ENCODE measurements at places on chromosomes 12 and 14. TPM values are rescaled to one million over a fixed set of nuclear protein-coding genes. Genes with fewer than 3 reads are reported as not detected.
A peak's percentile ranks its signal among the peaks of the same experiment; 100 is the strongest.

- peak overlapping the region; percentile 75 for H3K27ac ChIP-seq
- peaks cover 78% of the 10 kb centered on the region for H3K4me1 ChIP-seq
- DNase-seq: no peak
- no peaks in the 10 kb centered on the region for H3K27me3 ChIP-seq
Observed at GRCh38 chr12:15151161-15152091, 69.8 kb downstream of the RERG start.

DNA sequence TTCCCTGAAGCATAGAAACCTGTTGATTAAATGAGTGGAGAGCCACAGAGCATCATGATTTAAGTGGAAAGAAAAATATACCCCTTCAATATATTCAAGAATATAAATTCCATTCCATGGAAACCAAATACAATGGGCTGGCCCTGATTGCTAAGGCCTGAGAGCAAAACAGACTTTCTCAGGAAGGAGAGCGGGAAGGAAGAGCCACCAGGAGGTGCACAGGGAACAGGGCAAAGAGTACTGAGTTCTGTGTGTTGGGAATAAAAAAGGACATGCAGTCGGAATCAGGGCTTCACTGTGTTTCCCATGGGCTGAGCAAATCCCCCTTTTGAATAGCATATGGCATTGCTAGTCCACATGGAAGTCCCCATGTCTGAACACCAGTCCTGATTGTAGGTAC, 69.7 kb upstream of the PLEKHG3 start:
- peaks cover 28% of the 10 kb centered on the region for H3K4me1 ChIP-seq
- H3K36me3 ChIP-seq: no peaks in the 10 kb centered on the region
- peak; percentile 37 for DNase-seq
- peak overlapping the region; percentile 87 for H3K27ac ChIP-seq
- H3K4me3 ChIP-seq: no peak overlapping the region

The SMIM41 gene
- 5.7 TPM for total RNA-seq

The P2RX2 gene
- total RNA-seq: not detected

GRCh38 chr12:76556368-76556767, 3.2 kb downstream of the OSBPL8 start:
- no peaks in the 10 kb centered on the region for H3K36me3 ChIP-seq
- no peak for DNase-seq
- H3K27ac ChIP-seq: no peak overlapping the region
- no peaks in the 10 kb centered on the region for H3K27me3 ChIP-seq
- no peaks in the 10 kb centered on the region for H3K4me1 ChIP-seq

The HOXC12 gene
- total RNA-seq: not detected

The GABARAPL1 gene
- total RNA-seq: 122 TPM

The WNT1 gene
- total RNA-seq: not detected

The PPP4R3A gene
- total RNA-seq: 74.1 TPM

DNA sequence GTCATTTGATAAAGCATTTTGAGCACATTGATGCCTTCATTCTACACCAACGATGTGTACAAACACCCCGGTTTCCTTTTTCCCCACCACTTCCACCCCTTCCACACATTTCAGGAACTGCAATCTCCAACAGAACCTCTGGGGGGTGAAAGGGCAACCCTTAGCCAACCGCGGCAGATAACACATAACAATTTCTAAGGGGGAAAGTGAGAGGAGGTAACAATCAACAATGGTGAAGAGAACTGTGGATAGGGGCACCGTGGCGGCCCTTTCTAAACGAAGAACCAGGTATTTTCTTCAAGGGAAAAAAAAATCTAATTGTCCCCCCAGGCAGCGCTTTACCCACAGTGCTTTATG, 1.1 kb downstream of the KITLG start:
- no peak for DNase-seq
- H3K27me3 ChIP-seq: no peaks in the 10 kb centered on the region
- H3K36me3 ChIP-seq: no peaks in the 10 kb centered on the region
- peak overlapping the region; percentile 67 for H3K4me3 ChIP-seq
- H3K4me1 ChIP-seq: peaks cover 44% of the 10 kb centered on the region
- peak overlapping the region; percentile 86 for H3K27ac ChIP-seq

The LLPH gene
- total RNA-seq: 10.3 TPM

DNA sequence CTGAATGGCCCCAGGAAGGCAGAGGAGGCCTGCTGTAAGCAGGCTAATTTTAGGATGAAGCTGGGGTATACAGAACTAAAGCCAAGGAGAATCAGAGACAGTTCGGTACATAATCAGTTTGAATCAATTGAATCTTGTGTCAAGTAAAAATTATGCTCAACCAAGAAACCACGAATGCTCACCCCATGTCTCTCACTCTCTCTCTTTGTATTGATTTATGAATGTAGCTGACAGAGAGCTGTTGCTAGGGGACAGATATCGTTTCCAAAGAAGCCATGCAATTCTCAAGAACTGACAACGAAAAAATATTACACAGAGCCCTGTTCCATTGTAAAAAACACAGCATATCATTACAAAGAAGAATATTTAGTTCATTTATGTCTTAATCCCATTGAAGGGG, 151.1 kb upstream of the PKP2 start:
- no peak overlapping the region for H3K4me3 ChIP-seq
- DNase-seq: no peak
- H3K36me3 ChIP-seq: no peaks in the 10 kb centered on the region
- no peak overlapping the region for H3K27ac ChIP-seq

GRCh38 chr12:118427819-118428218, 51.5 kb downstream of the SUDS3 start:
- no peak for DNase-seq
- H3K27me3 ChIP-seq: no peaks in the 10 kb centered on the region
- H3K4me1 ChIP-seq: no peaks in the 10 kb centered on the region

GRCh38 chr12:43336962-43337555, 214.9 kb downstream of the ADAMTS20 start:
- no peaks in the 10 kb centered on the region for H3K27me3 ChIP-seq
- H3K36me3 ChIP-seq: no peaks in the 10 kb centered on the region
- no peak overlapping the region for H3K4me3 ChIP-seq
- H3K27ac ChIP-seq: no peak overlapping the region
- H3K4me1 ChIP-seq: peaks cover 5% of the 10 kb centered on the region

DNA sequence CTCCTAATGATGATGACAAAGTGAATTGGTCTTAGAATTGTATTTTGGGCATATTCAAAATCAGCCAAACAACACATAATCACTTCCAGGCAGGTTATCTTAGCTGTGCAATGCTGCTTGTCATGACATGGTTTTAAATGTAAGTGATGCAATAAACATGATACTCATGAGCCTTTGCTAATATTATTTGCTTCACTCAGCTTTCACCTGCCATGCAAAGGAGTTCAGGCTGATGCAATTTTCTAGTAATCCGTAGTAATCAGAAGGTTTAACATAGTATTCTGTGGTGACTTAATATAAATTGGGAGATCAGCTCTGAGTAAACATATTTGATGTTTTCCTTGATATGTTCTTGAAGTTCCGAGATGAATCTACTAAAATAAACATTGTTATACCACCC, 29.1 kb downstream of the TMEM260 start:
- peaks cover 10% of the 10 kb centered on the region for H3K36me3 ChIP-seq
- no peaks in the 10 kb centered on the region for H3K4me1 ChIP-seq
- H3K27me3 ChIP-seq: no peaks in the 10 kb centered on the region

DNA sequence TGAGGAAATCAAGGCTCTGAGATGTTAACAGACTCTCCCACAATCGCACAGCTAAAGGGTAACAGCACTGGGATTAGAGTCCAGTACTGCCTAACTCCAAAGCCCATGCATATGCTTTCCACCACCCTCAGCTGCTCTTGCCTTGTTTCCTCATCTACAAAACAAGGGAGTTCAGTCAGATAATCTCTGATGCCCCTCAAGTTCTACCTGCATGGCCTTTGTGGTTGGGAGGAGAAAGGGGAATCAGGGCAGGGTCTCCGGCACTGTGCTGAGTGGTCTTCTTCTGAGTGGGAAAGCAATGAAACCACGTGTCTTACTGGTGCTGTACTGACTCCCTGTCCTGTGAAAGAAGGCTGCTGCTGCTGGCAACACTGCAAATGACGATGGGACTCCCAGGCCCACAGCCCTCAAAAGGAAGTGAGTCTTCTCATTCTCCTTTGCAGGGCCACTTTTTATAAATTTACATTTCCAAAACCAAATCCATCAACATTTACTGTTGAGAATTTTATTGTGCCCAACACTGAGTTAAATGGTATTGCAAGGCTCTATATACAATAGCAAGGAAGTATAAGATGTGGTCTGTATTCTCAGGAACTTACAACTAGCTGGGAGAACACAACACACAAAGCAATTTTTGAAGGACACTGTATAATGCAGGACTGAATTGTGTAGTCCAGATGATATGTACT, 19.7 kb upstream of the DUSP16 start:
- no peaks in the 10 kb centered on the region for H3K4me1 ChIP-seq
- DNase-seq: no peak
- no peaks in the 10 kb centered on the region for H3K27me3 ChIP-seq
- no peak overlapping the region for H3K27ac ChIP-seq
- H3K36me3 ChIP-seq: no peaks in the 10 kb centered on the region
- H3K4me3 ChIP-seq: no peak overlapping the region

- DNase-seq: no peak
- peak overlapping the region; percentile 95 for H3K27ac ChIP-seq
- no peaks in the 10 kb centered on the region for H3K27me3 ChIP-seq
- peak overlapping the region; percentile 77 for H3K4me3 ChIP-seq
- H3K4me1 ChIP-seq: no peaks in the 10 kb centered on the region
- no peaks in the 10 kb centered on the region for H3K36me3 ChIP-seq
Observed at GRCh38 chr12:94458877-94459727, 565 bp downstream of the CEP83 start.

- no peak for DNase-seq
- H3K4me3 ChIP-seq: no peak overlapping the region
- no peaks in the 10 kb centered on the region for H3K27me3 ChIP-seq
- no peaks in the 10 kb centered on the region for H3K36me3 ChIP-seq
- no peak overlapping the region for H3K27ac ChIP-seq
Observed at GRCh38 chr12:74741112-74741511, 203.5 kb downstream of the ATXN7L3B start.

- H3K36me3 ChIP-seq: no peaks in the 10 kb centered on the region
- H3K4me3 ChIP-seq: no peak overlapping the region
- H3K27ac ChIP-seq: no peak overlapping the region
- no peak for DNase-seq
Observed at GRCh38 chr12:68482660-68483059, 128.0 kb upstream of the RAP1B start.

GRCh38 chr12:12331244-12331771, 18.7 kb downstream of the MANSC1 start:
- H3K27ac ChIP-seq: no peak overlapping the region
- DNase-seq: no peak
- no peaks in the 10 kb centered on the region for H3K27me3 ChIP-seq
- H3K4me3 ChIP-seq: no peak overlapping the region
- no peaks in the 10 kb centered on the region for H3K4me1 ChIP-seq

DNA sequence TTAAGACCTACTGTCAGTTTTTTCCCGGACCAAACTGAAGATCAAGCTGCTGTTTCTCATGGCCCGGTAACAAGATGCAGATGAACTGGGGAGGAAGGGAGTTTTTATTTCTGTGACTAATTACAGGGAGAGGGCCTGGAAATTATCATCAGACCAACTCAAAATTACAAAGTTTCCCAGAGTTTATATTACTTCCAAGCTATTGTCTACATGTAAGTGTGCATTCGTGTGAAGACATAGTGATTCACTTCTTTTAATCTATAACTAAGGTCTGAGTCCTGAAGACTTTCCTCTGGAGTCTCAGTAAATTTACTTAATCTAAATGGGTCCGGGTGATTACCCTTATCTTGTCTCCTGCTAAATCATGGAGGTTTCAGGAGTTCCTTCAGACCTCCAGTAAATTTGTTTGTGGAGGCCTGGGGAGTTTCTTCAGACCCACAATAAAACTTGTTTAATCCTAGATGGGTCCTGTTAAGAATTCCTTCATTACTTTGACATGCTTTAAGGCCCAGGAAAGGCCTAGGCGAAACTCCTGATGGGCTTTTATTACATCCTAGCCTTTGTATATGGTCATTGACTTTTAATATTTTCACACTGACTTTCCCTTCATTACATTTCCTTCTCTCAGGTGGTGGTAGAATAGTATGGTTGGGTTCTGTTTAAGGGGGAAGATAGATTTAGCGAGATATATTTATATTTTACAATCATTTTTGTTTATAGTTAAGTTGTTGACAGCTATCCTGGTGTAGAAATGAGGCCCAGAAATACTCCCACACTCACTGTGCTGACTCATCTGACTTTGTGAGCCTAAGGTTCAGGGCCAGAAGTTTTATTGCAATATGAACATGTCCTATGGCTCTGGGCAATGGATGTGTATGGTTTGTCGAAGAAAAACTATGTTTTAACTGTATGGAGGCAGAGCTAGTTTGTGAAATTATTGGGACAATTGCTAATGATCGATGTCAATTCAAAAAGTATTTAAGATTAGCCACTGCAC, 627.0 kb upstream of the FBXO33 start:
- H3K36me3 ChIP-seq: no peaks in the 10 kb centered on the region
- no peak for DNase-seq
- no peak overlapping the region for H3K27ac ChIP-seq
- no peaks in the 10 kb centered on the region for H3K4me1 ChIP-seq

The NABP2 gene
- 17.2 TPM for total RNA-seq

DNA sequence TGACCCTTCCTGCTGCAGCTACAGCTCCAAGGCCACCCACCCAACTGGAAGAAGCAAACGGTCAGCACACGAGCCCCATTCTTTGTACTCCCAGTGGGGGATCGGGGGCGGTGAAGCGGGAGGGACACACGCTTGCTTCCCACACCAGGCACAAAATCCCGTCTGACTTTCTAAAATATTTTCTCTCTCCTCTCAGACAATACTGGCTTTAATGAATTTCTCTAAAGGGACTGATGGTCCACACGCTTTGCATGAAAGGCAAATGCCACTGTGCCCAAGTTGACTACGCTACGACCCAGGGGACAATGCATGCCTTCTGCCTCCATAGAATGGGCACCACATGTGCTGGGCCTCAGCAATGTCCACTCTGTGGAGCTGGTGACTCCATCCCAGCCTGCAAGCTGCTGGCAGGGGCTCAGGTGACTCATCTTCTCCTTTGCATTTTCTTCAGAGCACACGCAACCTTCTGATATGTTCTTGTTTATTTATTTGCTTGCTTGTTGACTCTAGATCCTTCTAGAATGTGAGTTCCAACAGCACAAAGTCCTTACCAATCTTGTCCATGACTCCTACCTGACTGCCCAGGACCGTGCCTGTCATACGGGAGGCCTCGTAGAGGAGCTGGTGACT, 15.6 kb downstream of the SYNE3 start:
- H3K27me3 ChIP-seq: no peaks in the 10 kb centered on the region
- H3K4me1 ChIP-seq: peaks cover 42% of the 10 kb centered on the region
- H3K36me3 ChIP-seq: no peaks in the 10 kb centered on the region
- DNase-seq: no peak
- peak overlapping the region; percentile 36 for H3K27ac ChIP-seq

- H3K4me3 ChIP-seq: no peak overlapping the region
- no peaks in the 10 kb centered on the region for H3K4me1 ChIP-seq
- H3K27ac ChIP-seq: no peak overlapping the region
- DNase-seq: no peak
- H3K27me3 ChIP-seq: no peaks in the 10 kb centered on the region
Observed at GRCh38 chr14:71557351-71557750, 374.9 kb upstream of the RGS6 start.

Measured in sigmoid colon (tissue), 7 donors.